Choroid plexus epithelial cell (primary cell): ENCODE measurements at places on chromosomes 11 and 22.

- no peak for DNase-seq
Measured at GRCh38 chr22:46000081-46001027, 23.4 kb upstream of the WNT7B start.

GRCh38 chr11:97364047-97364446 is 974.2 kb downstream of the JRKL start:
- peak; percentile 71 for DNase-seq

GRCh38 chr11:117821431-117821830 is 3.1 kb downstream of the FXYD2 start:
- DNase-seq, result no peak

- DNase-seq, result no peak
Measured at GRCh38 chr11:12121517-12121916, 11.1 kb downstream of the MICAL2 start.

DNA sequence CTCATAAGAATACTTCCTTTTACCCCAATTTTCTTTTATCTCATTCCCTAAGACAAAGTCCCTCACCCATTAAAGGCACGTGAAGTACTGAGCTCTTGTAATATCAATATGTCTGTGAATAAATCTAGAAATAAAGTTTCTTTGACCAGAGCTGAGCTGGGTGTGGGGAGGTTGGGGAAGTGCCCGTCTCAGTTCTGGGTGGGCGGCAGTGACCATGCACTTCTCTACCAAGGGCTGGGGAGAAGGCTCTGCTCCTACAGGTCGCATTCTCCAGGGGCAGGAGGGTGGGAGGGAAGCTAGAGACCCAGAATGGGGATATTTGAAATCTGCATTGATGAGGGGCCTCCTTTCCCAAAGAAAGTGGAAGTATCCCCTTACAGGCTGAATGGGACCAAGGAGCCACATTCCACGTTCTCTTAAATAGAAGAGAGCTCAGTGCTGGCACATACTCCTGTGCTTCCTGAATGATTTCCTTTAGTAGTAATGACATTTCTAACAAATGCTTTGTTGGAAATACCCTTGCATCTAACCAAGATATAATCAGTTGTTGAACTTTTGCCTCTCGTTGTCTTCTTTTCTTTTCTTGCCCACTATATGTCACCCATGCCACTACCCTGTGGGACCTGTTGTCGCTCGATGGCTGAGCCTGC is 16.1 kb downstream of the RBX1 start:
- DNase-seq, result no peak

GRCh38 chr11:71342116-71342515 is 89.7 kb upstream of the SHANK2 start:
- DNase-seq, result peak; percentile 39

DNA sequence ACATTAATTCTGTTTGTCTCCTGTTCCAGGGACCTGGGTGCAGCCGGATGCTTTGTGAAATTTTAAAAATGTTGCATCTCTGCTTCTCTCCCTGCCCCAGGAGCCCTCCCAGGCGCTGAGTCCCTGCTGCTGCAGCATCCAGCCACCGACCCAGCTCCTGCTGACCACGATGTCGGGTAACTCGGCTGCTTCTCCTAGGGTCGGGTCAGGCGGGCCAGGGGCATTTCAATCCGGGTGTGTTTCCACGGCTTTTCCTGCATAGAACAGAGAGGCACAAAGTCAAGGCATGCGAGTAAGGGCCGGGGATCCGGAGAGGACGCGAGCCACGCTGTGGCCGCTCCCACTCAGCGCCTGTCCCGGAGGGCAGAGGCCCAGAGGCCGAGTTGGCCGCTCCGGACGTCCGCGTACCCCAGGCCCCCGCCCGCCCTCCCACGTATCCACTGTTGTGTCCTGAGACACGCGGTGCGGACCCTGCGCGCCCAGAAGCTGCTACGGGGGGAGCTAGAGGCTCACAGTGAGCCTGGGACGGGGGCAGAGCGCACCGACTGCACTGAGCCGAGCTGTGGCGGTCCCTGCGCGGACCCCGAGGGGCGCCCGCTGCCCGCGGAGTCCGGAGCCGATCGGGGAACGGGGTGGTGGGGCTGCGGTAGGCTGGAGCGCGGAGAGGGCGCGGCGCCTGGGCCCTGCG is at the start of gene POU2AF3:
Gene POU2AF3, plus strand, starts transcription at position 134 of the 688 bp plus-strand sequence. Its CDS starts 36 bp downstream, at position 170.
- DNase-seq, result no peak

DNA sequence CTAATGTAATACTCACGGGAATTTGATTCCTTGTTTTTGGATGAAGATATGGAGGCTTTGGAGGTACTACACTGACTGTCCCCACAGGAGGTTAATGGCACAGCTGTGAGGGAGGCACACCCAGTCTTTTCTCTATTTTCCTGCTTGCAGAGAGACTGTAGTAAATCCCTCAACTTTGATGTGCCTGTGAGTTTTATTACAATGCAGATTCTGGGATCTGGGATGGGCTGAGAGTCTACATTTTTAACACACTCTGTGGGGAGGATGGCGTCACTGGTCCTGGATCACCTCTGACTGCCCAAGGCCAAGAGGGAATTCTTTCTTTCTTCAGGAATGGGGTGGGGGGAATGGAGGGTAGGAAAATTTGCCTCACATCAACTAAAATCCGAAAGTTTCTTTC is 80.2 kb upstream of the NTM start:
- no peak for DNase-seq
